ENCODE measurements at places on chromosomes 5 and 9. TPM values are rescaled to one million over a fixed set of nuclear protein-coding genes. Genes with fewer than 3 reads are reported as not detected.

The DEPDC1B gene
- total RNA-seq, result 0.67 TPM

The GRIN1 gene
- not detected for total RNA-seq

The ZDHHC11B gene
- total RNA-seq, result 9.1 TPM

- peak; percentile 85 for DNase-seq
Measured at GRCh38 chr5:54663866-54664265, 146.3 kb downstream of the SNX18 start.

DNA sequence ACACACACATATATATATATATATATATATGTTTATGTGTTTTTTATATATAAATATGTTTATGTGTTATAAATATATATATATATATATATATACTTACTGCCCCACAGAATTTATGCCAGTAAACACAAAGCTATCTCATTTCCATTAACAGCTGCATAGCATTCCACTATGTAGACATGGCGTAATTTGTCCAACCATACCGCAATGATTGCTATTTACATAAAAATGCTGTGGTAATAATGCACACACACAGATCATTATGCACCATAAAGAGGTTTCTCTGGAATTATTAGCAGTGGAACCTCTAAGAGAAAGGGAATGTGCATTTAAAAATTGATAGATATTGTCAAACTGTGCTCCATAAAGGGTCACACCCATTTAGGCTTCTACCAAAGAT lies 150.1 kb downstream of the CEP120 start:
- no peak for DNase-seq

DNA sequence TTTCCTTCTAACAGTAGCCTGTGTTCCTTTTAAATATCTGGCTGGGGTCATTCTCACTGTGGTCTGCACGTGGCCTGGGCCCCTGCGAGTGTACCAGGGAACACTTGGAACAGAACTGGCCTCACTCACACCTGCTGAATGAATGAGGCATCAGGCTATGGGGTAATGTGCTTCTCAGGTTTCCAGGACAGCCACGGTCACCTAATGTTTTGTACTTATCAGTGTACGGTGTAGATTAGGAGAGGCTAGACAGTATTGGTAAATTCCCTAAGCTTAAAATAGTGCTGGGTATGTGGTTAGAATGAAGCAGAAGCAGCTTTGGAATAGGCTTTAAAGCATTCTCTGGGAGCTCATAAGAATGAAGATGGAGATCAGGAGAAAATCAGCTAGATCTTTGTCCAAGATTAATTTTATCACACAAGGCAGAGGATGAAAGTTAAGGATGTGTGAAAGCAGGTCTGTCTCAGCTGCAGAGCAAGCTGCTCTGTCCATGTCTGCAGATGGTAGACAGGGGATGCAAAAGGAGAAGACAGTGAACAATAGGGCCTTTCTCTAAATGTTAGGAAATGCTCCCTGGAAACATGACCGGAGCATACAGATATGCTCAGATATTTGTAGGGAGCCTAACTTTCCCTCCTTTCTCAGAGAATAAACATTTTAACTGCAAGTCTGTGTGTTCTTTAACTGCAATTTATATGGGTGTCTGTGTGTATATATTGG lies 267.5 kb downstream of the NR3C1 start:
- no peak for DNase-seq
